Esophagus squamous epithelium (tissue), 5 donors: ENCODE measurements at places on chromosomes 16 and 17. TPM values are rescaled to one million over a fixed set of nuclear protein-coding genes. Genes with fewer than 3 reads are reported as not detected.

- no peak for DNase-seq
Observed at GRCh38 chr16:68406458-68407152, 41.7 kb downstream of the SMPD3 start.

DNA sequence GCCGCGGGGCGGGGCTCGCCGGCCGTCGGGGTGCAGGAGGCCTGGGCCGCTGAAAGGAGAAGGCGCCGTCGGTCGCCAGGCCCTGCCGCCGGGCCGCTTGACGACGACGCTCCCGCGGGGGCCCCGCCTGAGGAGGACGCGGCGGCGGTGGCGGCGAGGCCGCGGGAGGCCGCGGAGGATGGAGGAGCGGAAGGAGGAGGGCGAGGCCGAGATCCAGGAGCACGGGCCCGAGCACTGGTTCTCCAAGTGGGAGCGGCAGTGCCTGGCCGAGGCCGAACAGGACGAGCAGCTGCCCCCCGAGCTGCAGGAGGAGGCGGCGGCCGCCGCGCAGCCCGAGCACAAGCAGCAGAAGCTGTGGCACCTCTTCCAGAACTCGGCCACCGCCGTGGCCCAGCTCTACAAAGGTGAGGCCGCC, 430 bp downstream of the HAPSTR1 start:
- no peak for DNase-seq

- no peak for DNase-seq
Observed at GRCh38 chr16:14961405-14962186, 13.2 kb upstream of the PDXDC1 start.

PCYT2 gene
- 38.5 TPM for total RNA-seq

DNA sequence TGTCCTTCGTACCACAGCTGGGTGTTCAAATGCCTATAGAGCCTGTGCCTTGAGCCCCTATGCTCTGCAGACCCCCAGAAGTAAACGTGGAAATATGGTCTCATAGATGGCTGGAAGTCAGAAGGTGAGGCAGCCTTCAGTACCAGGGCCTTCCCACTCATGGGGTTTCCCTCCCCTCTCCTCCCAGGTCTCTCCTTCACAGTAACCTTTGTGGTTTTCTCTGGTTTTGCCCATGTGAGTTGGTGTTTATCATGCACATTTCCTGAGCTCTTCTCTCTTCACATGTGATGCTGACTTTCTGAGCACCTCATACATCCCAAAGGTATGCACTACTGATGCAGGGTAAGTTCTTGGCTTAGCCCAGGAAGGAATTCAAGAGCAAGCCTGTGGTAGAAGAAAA, 35.4 kb downstream of the TMEM114 start:
- no peak for DNase-seq

APOH gene
- total RNA-seq: not detected

- DNase-seq: no peak
Observed at GRCh38 chr16:81469183-81469677, 24.6 kb downstream of the CMIP start.

GRCh38 chr16:5977329-5977728, 879.7 kb upstream of the EEF2KMT start:
- DNase-seq: no peak

DDX19B gene
- total RNA-seq: 22.9 TPM

DNA sequence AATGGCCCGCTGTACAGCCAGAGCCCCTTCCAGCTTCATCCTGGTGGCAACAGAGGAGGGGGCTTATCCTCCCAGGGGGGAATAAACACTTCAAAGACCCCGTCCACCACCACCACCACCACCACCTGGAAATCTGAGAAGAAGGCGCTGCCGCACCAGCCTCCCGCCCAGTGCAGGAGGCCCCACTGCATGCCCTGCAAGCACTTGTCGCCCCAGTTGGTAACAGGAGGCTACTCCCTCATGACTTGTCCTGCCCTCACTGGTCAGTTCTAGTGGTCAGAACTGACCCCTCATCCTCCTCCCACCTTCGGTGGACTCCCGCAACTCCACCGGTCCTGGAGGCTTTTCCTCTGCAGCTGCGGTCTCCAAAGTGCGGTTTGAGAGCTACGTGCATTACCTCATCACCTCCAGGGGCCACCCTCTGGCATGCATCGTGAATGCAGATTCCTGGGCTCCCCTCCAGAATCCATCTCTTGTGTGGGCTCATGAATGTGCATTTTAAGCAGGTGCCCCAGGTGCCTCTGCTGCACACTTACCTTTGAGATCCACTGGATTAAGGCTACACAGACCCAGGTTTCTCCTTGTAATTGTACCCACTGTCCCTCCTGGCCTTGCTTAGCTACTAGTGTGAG, 71.8 kb downstream of the SRCIN1 start:
- DNase-seq: no peak

ELMO3 gene
- total RNA-seq: 30.1 TPM

- DNase-seq: no peak
Observed at GRCh38 chr16:11470676-11471415, 115.9 kb downstream of the LITAF start.

DNA sequence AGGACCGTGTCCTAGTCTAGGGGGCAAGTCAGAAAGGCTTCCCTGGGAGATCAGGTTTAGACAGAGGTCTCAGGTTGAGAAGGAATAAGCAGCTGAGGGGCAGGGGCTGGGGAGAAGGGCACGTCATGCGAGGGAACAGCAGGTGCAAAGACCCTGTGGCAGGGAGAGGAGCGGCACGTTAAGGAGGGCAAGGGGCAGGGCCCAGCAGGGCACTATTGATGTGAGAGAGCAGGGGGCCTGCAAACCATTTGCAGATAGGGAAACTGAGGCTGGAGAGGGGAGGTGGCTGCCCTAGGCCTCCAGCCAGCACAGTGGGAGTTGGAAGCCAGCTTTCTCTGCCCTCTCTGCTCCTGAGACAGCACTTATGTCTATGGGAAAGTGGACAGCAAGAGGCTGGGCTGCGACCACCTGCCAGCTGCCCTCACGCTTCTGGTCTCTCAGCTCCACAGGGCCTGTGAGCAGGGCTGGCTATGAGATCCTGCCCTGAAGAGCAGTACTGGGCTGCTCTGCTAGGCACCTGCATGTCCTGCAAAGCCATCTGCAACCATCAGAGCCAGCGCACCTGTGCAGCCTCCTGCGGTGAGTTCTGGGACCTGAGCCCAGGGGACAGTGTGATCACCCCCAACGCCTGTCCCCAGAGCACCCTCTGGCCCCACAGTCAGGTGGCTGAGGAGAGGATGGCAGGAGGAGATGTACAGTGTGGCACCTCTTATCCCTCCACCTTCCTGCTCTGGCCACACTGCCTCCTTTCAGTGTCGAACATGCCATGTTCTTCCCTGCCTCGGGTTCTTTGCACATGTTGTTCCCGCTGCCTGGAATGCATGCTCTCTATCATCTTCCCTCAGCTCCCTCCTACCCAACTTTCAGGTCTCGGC, 61.5 kb downstream of the USP22 start:
- DNase-seq: no peak

TEKT1 gene
- total RNA-seq: not detected

LPO gene
- 2.5 TPM for total RNA-seq

DNA sequence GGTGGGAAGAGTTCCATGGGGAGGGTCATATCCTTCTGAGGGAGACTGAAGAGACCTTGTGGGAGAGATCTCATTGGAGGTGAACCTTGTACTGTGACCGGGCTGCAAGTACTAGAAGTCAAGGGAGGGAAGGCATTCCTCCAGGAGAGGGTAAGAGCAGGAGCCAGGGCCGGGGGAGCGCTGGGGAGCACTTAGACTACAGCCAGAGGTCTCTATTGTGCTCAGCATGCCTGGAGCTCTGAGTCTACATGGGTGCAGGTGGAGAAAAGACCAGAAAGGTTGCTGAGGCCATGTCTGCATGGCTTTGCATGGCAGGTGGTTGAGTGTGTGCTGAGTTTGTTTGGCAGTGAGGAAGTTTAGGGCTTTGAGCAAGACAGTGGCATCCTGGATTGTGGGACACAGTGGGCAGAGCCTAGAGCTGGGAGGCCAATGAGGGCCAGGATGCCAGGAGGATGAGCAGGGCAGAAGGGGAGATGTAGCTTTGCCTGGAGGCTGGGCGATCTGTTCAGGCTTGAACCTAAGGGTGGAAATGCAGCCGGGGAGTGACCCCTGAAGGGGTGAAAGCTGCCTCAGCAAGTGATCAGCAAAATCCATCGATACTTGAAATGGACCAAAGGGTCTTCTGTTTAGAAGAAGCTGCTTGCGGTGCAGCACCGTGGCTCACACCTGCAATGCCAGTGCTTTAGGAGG, 317.4 kb upstream of the TNRC6C start:
- no peak for DNase-seq

- no peak for DNase-seq
Observed at GRCh38 chr16:54493594-54493993, 207.0 kb upstream of the IRX3 start.

DNA sequence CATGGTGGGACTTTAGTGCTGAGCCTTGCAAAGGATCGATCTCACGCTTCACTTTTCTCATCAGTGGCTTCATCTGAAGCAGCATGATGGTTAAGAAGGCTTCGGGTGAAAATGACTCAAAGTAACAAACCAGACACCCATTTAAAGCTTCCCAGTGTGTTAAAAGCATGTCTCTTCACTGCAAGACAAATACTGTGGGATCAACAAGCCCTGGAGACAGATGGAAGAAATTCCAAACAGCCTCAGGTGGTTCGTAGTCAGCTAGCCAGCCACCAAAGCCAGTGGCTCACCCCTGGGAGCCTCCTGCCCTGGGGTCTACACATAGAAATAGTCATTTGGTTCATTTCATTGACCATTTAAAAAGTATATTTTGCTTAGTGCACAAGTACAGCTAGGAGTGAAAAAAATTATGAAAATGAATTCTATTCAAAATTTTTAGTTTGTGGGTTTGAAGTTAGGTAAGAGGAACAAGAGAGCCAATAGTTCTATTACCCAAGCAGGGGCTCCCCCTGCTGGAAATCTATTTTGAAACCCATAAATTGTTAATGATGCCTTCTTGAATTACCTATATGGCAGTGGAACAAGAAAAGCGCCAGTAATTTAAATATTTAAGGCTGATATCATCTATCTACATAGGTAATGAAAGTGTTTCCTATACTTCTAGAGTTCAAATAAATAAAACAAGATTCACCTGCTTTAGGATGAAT, 51.6 kb downstream of the PMP22 start:
- no peak for DNase-seq

ADGRG1 gene
- total RNA-seq: 37.3 TPM

GLG1 gene
- 61.5 TPM for total RNA-seq

ABCA9 gene
- total RNA-seq: 6.0 TPM

GRCh38 chr17:29885031-29885640, 44.9 kb downstream of the SSH2 start:
- no peak for DNase-seq

DNA sequence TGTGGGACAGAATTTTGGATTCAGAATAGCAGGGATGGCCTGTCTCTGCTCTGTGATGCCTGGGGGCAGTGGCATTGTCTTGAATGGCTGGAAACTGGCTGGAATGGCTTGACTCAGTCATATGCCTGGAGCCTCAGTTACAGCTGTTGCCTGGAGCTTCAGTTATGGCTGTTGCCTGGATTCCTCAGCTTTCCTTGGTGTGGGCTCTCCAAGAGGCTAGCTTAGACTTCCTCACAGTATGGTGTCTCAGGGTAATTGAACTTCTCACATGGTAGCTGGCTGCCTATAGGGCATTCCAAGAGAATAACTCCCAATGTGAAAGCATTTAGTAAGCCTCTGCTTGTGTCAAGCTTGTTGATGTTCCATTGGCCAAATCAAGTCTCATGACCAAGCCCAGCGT, 21.1 kb downstream of the KRT23 start:
- DNase-seq: no peak

DNA sequence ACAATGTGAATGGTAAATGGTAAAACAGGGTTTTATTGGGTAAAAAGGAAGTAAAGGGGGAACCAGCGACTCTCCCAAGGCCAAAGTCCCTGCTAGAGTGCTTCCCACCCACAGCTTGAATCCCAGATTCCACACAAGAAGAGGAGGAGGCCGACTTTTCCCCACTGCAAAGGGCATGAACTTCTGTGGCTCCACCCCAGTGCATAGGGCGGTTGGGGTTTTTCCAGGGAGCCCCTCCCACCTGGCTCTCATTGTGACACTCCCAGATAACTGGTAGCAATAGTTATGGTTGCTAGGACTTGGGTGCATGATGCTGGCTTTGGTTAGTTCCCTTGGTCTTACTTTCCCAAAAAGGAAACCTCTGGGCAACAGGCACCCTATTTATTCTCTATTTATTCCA, 666.0 kb upstream of the CA10 start:
- no peak for DNase-seq

- no peak for DNase-seq
Observed at GRCh38 chr16:89815639-89816348, 653 bp downstream of the FANCA start.

DNA sequence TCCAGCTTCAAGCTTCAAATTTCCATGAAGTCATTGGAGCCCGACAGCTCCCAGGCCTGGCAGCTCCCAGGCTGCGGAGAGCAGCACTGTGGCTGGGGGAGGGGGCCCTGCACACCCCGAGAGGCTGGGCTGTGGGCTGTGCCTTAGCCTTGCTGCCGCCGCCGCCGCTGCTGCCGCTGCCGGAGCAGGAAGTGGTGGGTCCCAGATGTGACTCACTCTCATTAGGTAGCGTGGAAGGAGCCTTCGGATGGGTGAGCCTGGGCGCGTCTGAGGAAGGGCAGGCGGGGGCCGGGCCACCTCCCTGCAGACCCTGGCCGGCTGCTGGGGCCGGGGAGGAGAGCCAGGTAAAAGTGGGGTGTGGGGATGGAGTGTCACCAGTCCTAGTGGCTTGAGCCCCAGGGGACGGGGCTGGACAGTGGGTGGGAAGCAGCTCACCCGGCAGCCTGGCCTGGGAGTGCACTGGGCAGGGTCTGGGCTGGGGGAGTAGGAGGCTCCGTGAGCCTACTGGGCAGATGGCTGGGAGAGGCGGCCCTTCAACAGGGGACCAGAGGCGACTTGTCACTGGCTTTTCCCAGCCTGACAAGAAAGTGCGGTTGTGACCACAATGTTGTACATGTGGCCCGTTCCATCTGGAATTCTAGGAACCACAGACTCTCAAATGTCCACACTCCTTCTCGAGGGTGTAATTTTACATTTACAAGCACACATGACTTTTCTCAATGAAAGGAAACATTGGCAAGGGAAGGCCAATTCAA, at the start of gene ADCY7:
Gene ADCY7 (plus strand): TSS at position 215 of the 755 bp plus-strand sequence. CDS start 21,629 bp downstream, outside the sequence.
- peak; percentile 28 for DNase-seq

DNA sequence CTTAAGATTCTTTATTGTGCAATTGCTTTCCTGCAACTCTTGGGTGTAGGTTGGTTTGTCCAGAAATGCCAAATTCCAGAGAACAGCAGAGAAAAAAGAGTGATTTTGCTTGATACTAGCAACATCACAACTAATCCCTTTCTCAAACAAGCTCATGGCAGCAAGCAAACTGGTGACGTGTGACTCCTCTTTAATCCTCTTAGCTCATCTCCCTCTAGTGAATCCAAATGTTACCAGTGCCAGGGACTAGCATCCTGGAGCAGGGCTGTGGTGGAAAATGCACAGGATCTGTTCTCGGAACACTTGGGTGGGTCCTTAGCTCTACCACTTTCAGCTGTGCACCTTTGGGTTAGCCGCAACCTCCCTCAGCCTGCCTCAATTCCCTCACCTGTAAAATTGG, 204.0 kb upstream of the CCL2 start:
- no peak for DNase-seq

DNA sequence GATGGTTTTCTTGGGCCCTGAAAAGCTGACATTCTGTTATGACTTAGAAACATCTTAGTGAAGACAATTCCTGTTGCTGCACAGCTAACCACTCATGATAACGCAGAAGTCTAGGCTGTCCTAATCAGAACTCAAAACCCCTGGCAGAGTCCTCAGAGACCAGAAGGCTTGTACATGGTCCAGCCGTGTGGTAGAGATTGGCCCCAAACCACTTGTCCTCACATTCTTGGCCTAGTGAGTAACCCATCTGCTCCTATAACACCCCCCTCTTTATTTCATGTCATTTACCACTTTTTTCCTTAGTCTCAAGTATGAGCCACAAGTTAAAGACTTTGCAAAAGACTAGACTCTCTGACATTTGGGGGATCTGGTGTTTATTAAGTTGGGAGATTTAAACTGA, 116.5 kb upstream of the ADAMTS18 start:
- DNase-seq: no peak
